ENCODE measurements at places on chromosomes 2 and 18.

DNA sequence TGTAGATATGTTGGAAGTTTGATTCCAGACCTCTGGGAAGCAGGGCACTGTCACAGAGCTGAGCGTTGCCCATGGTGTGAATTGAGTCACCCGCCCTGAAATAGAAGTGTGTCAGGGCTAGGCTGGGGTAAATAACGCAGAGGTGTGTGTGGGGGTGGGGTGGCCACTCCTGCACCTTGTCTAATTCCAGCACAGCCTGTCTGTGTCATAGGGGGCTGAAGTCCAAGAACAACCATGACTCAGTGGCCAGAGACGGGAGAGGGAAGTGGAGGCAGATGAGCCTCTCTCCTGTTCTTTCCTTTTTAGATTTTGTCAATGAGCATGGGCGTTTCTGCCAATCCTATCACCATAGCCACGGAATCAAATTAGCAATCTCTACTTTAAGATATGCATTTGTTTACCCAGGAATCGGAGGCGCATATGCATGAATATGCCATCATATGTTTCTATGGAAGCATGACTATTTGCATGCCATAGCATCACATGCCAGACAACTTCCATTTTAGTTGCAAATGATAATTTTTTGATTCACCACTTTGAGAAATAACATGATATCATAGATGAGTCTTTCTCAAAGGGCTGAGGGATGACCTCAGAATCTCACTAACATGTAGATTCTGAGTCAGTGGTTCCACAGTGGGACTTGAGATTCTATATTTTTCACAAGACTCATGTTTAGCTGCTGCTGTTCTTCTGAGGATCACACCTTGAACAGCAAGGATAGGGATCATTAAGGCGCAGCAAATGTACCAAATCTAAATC lies 852.9 kb downstream of the DCDC2C start:
- DNase-seq, result no peak

- DNase-seq, result no peak
Observed at GRCh38 chr2:202479610-202480009, 103.5 kb downstream of the BMPR2 start.

GRCh38 chr2:161703863-161704262 lies 79.6 kb downstream of the SLC4A10 start:
- no peak for DNase-seq

DNA sequence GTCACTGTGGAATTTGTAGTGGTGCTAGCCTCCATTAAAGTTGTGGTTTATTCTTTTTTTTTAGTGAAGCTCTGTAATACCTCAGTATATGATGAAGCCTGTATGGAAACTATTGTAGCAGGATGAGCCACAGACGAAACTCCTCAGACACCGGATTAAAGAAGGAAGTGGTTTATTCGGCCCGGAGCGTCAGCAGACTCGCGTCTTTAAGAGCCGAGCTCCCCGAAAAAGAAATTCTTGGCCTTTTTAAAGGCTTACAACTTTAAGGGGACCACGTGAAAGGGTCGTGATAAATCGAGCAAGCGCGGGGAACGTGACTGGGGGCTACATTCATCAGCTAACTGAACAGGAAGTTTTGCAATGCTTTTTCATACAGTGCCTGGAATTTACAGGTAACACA lies 8.1 kb upstream of the CCL20 start:
- no peak for DNase-seq

GRCh38 chr2:112881217-112881985 lies 29.6 kb upstream of the IL37 start:
- no peak for DNase-seq

DNA sequence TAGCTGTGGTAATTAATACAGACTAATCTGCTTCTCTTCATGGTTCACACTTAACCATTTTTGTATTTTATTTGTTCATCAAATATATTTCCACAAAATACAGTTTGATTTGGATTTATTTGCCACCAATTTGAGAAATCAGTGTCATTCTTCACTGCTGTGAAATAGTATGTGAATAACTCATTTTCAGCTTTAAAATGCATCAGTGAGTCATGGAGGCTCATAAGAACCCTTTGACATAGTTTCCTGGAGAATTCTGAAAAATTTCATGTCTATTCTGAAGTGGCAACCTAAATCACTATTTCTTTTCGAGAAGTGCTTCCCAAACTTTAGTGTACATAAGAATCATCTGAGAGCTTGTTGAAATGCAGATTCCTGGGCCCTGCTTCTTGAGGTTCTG lies 1026.7 kb upstream of the ACVR2A start:
- no peak for DNase-seq

DNA sequence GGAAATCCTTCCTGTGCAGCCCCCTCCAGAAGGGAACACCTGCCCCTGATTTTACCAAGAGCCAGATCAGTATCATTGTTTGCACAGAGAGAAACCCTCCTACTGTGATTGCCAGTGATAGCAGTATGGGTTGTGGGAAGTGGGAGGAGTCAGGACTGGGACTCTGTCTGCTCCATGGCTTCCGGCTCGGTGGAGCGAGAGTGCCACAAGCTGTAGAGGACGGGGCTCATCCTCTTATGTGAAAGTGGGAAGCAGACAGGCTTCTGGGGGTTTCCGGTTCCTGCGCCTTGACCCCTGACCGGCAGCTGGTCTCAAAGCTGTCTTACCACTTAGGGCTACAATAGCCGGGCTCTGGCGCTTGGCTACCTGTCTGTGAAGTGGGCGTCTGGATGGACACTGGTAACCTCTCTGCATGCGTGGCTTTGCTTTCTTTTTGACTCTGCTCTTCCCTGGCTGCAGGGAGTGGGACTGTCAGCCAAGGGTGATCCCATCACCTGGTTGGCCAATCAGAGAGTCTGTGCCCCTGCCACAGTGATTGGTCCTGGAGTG lies 79.7 kb downstream of the BCL2L11 start:
- no peak for DNase-seq
